ENCODE measurements at places on chromosomes 11 and 22.

DNA sequence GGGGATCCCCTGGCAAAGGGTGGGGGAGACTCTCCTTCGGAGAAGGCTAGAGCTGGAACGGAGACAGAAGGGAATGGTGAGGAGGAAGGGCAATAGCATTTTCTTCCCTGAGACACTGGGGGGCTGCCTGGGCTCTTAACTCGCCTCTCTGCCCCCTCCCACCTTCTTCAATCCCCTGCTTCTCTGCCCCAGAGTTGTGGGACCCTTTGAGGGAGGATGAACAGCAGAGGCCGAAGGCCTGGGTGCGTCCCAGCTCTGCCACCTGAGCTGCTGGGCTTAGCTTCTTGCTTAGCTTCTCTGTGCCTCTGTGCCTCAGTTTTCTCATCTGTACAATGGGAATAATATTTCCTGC lies 72.4 kb downstream of the RTL6 start:
- DNase-seq, result no peak

DNA sequence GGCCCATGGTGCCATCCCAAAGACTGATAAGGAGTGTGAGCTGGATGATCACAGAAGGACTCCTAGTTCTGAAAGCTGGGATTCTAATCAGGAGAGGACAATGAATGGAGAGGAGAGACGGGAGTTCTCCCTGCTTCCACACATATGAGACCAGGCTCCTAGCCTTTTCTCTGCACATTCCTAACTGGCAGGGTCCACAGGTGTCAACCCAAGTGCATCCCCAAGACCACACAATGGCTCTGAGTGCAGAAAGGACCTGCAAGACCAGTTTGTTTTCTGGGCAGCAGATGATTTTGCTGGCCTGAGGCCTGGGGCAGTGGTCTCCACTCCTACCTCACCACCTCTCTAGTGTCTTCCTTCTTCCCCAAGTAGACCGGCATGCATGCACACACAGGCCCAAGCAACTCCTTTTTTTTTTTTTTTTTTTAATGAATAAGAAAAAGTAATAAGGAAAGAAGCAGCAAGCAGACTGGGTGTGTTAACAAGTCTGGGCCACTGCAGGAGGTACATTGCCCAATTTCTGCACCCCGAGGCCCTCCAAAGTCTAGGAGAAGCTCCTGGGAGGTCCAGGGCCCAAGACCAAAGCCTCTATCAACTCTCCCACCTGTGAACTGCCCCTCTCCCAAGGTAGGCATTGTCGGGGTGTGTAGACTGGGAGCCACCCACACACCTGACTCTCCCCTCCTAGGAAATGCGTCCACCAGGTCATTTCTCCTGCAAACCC lies 1.2 kb upstream of the TSKU start:
- DNase-seq, result no peak

DNA sequence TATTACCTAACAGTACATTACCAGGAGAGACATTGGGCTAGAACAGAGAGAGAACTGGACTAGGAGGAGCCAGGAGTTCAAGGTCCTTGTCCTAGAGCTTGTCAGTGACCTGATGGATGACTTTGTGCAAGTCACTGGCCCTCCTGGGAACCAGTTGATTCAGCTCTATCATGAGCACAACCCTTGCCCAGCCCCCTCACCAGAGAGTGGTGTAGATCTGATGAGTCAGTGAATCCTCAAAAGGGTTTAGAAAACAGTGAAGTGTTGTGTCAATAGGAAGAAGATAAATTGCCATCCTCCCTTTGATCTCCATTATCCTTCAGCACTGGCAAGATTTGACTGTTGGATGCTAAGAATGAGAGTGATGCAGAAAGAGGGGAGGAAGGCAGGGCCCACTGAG lies 24.3 kb downstream of the NEU3 start:
- no peak for DNase-seq

DNA sequence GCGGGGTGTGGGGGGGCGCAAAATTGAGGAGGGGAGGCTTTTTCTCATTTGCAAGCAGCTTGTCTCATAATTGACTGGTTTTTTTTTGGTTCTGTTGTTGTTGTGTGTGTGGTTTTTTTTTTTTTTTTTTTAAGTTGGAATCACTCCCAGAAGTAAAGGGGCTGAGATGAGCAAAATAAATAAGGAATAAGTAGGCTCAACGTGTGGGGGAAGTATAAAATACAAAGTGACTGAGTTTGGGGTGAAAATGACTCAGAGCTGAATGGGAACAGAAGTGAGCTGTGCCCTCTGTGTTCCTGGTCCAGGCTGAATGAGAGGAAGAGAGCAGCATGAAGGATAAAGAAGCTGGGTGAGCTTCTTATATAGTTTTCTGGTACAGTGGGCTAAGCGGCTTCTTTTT lies 90.0 kb downstream of the GRIK4 start:
- DNase-seq, result no peak
